CD4-positive, alpha-beta T cell treated with Interleukin-6 at 100 ng/mL for 8 hours (primary cell): ENCODE measurements at places on chromosomes 3 and 15.

- no peak for DNase-seq
Measured at GRCh38 chr15:51846066-51846462, 16.6 kb downstream of the TMOD3 start.

DNA sequence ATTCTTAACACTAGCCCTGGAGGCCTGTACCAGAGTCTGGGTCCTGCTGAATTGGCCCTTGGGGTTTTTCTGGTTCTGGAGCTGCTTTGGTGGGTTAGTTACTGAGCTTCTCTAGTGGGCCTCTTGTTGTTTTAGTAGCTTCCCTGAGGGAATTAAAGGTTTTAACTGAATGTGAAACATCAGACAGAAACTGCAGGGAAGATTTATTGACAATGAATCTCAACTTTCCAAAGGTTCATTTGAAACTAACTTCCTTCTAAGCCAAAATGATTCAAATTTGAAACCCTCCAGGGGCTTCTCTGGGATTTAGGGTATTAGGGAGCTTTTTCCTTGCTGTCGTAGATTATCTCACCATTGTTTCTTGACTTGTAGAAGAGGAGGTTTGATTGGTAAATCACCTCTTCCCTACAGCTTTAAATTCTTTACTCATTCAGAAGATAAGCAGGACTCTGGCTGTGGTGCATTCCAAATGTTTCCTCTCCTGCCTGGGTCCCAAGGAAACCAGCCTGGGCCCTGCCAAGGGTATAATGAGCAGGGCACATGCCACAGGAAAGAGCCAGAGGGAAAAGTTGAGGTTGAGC, 71.0 kb downstream of the TP63 start:
- DNase-seq: no peak

DNA sequence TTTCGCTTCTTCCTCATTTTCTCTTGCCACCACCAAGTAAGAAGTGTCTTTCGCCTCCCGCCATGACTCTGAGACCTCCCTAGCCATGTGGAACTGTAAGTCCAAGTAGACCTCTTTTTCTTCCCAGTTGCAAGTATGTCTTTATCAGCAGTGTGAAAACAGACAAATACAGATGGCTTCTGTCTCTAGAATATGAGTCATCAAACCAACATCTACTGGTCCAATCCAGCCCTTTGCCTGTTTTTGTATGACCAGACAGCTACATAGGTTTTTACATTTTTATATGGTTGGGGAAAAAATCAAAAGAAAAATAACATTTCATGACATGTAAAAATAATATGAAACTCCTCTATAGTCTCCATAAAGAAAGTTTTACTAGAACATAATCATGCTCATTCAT, 118.7 kb upstream of the PTPRG start:
- DNase-seq: no peak

DNA sequence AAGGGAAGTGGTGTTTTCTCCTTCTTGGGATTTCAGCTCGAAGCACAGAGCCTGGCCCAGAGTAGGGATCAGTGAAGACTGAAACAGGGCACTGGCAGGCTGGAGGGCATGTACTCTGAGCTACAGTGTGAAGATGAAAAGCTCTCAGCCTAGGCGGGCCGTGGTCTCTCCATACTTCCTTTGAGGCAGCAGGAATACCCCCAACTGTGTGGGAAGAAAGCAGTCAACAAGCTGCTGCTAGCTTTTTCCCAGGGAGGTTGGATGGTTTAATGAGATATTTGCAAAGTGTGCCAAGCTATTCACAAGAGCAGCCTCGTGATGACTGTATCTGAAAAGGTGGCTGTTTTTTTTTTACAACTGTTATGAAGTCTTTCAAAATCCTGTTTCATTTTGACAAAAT, 47.2 kb downstream of the NMNAT3 start:
- no peak for DNase-seq

DNA sequence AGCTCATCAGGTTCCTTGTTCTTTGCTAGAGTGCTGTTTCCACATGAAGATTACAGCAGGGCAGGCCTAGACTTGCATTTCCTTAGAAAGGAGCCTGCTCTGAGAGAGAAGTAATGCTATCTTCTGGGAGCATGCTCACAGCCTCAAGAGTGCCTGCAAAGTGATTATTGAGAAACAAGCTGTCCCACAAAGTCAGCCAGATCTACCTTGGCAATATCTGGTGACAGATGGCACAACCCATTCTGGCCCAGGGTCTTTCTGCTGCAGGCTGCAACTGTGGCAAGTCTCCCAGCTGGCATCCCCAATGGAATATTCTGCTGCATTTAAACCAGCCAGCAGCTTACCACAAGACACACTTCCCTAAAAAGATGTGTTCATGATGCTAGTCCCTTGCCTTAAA, 29.3 kb downstream of the MTMR10 start:
- no peak for DNase-seq

DNA sequence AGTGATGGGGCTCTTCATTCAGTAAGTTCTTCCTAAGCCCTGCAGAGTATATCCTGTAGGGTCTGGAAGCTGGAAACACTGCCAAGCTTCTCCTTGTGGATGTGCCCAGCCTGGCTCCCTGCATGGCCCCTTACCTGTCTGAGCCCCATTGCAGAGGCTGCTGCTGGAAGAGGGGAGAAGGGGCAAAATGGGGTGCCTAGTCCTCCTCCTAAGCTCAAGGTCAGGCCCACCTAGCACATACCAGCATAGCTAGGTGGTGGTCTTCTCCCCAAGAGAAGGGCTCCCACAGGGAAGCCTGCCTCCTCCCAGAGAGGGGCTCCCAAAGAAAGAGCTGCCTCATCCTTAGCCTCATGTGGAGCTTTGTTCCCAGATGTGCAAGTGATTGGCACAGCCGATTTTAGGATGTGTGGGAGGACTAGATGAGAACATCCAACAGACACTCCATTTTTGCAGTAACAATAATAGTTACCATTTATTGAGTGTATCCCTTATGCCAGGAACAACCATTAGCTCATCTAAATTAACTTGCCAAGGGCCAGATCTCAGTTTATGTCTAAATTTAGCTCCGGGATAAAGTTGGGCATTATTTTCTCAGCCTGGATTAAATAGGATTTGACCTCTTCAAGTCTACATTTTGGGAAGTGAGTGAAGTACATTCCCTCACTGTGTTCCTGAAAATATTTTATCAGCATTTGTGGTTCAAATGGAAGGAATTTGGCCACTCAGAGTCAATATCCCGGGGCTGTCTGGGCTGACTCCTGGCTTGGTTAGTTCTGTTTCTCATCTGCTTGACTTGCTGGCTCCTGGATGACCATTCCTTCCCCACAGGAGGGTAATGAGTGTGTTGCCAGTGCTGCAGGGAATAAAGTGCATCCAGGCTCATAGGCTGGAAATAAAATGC, 291.1 kb upstream of the ROPN1 start:
- DNase-seq: no peak

DNA sequence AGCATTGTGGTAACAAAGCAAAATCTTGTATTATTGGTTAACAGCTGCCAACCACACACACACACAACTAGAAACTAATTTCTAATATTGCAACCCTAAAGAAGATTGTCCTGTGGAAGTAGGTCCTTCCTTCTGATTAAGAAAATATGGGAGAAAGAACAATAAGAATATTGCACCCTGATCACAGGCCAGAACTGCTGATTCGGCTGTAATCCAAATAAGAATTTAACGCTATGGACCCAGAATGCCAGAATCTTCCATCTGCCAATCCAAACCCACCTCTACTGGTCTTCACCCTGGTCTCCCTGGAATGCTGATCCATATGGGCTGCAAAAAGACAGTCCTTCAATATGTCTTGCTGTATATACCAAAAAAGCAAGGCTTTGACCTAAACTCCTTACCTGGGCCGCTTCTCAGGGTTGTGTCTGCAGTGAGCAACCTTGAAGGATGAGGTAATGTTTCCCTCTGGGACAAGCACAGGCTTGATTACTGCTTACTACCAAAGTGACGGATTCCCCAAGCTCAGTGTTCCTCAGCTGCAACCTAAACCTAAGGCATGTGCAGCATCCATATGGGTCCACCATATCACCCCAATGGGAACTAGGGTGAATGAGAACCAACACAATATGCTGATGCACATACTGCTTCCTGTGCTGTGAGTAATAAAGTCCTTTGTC, 8.0 kb downstream of the CCDC14 start:
- no peak for DNase-seq

GRCh38 chr15:81303244-81304225, 20.4 kb downstream of the STARD5 start:
- DNase-seq: peak; percentile 46

DNA sequence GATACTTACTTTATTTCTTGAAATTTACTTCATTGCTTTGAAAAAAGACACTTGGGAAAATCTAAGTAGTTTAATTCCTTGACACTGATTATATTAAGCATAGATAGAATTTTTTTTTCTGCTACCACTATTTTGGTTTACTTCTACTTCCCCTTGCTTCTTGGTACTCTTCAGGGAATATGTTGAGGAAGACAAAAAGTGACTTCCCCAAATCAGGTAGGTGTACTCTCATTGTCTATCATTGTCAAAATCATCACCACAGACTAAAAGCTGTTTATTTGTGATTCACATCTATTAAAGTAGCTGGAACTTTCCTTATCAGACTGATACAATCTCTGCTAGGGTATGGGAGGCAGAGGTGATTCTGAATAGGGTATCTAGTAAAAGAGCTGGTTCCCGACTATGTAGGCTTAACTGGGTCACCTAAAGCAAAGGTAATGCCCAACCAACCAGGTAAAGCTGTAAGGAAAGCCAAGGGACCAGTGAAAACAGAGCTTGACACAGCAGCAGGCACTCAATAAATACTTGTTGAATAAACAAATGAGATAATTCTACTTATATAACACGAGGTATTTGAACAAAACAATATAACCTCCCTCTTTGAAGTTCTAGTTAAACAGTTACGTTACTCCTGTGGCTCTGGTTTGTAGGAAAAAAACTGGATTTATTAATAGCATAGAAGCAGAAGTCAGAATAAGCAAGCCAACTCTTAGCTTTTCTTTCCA, 346.9 kb downstream of the PLCL2 start:
- DNase-seq: no peak

DNA sequence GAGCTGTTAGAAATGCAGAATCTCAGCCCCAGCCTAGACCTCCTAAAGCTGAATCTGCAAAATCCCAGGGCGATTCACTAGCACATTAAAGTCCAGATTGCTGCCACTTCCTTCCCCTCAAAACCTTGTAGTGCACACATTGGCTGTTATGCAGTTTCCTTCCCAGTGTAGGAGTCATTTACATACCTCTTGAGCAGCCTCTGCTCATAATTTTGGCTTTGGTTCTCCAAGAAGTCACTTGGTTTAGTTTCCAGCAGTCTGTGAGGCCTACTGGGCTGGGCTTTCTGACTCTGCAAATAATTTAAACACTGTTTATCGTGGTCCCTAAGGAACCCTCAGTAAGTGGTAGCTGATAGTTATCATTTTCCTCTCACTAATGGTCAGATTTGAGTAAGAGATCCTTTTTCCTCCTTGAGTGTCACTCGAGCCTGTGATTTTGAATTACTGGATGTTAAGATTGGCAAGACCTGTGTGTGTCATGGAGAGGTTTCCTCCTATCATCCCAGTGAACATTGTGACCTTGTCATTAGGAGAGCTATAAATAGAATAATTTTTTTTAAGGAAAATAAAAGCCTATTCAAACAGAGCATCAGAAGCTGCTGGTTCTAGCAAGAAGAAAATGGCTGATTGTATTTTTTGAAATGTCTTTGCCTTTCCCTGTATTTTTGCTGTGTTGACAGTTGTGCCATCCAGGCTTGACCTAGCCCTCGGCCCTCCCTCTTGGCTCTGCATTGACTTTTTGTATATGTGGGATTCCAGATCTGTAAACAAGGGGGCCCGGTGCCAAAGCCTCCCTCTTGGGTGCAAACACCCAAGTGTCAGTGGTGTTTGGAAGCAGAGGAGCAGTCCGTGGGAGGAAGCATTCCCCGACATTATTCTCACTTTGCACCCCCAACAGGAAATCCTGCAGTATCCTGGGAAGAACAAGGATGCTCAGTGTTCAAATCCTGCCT, 134.8 kb upstream of the ANKRD28 start:
- no peak for DNase-seq

GRCh38 chr3:8519156-8519555, 17.5 kb downstream of the LMCD1 start:
- no peak for DNase-seq

GRCh38 chr3:161067335-161067734, 37.8 kb downstream of the B3GALNT1 start:
- DNase-seq: no peak

DNA sequence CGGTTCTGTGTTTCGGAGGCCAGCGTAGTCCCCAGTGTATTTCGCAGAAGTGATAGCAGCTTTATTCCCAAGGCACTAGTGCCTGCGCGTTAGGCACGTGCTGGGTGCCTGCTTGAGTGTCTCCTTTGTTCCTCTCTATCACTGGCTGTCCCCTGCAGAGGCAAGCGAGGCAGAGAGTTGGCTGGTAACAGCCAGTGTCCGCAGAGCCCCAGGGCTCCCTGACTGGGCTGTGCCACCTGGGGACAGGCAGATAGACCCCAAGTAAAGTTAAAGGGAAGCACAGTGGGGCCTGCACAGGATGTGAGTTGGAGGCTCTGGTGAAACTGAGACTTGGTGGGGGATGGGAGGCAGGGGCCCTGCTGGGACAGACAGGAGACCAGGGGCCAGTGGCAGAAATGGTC, 50.7 kb downstream of the APBA2 start:
- no peak for DNase-seq

DNA sequence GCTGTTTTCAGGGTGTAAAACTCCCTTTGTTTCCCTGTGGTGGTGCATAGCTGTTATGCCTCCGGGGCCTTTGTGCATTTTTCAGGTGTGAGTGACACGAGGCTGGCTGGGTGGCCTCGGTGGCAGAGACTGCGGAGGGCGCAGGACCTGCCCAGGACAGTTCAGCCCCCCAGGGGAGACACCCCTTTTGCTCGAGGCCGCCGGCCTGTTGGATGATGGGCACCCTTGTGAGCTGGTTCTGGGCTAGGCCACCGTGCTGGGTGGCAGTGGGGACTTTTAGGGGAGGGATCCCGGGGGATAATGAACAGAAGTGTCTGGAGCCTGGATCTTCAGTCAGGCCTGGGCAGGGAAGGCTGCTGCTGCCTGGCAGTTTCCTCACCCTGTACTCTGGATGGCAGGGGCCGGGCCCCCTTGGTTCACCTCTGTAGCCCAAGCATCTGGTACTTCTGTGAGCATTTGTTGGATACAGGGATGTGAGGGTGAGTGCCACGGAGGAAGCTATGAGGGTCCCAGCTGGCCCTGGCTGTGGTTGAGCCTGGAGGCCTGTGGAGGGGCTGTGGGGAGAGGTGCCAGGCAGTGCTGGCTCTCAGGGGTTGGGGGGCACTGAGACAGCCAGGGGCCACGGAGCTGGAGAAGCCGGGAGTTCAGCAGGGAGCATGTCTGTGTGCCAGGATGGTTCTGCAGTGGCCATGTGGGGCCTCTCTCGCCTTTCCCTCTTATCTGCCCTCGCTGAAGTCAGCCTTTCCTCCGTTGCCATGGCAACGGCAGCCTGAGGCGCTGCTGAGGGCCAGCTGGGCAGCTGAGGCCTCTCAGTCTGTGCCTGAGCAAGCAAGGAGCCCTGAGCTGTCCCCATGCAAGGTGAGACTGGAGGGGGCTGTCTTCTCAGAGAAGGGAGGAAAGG, 49.0 kb downstream of the KY start:
- no peak for DNase-seq

DNA sequence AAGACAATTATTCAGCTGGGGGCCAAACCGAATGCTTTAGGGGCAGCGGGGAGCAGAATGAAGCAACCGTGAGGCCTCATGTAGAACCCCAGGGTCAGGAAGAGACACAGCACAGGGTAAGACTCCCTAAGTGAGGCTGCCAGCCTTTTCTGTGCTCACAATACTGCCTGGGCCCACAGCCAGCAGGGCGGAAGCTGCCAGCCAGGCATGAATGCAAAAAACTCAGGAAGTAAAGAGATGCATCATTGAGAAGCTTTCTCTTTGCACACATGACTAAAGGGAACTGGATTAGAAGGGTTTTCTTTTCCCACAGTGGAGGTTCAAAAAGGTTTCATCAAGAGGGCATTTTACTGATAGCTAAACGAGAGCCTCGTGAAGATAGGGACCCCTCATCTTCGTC, 33.3 kb downstream of the CA12 start:
- DNase-seq: no peak
